ENCODE measurements at places on chromosomes 6 and 20.

- no peak for DNase-seq
Measured at GRCh38 chr20:63124092-63124781, 91.7 kb downstream of the YTHDF1 start.

- no peak for DNase-seq
Measured at GRCh38 chr20:57148263-57148662, 118.2 kb downstream of the BMP7 start.

DNA sequence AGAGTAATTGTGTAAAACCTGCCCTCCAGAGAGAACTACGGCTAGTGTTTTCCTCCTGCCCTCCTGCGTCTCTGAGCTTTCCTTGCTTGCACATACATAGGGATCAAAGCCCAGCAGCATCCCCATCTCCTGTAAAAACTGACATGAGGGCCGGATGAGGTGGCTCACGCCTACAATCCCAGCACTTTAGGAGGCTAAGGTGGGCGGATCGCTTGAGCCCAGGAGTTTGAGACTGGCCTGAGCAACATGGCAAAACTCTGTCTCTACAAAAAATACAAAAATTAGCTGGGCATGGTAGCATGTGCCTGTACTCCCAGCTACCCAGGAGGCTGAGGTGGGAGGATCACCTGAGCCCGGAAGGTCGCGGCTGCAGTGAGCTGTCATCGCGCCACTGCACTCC lies 40.3 kb upstream of the SMIM29 start:
- DNase-seq, result no peak

GRCh38 chr6:108795814-108796213 lies 52.4 kb upstream of the ARMC2 start:
- DNase-seq, result no peak

- DNase-seq, result no peak
Measured at GRCh38 chr6:149079456-149079855, 238.1 kb upstream of the TAB2 start.

DNA sequence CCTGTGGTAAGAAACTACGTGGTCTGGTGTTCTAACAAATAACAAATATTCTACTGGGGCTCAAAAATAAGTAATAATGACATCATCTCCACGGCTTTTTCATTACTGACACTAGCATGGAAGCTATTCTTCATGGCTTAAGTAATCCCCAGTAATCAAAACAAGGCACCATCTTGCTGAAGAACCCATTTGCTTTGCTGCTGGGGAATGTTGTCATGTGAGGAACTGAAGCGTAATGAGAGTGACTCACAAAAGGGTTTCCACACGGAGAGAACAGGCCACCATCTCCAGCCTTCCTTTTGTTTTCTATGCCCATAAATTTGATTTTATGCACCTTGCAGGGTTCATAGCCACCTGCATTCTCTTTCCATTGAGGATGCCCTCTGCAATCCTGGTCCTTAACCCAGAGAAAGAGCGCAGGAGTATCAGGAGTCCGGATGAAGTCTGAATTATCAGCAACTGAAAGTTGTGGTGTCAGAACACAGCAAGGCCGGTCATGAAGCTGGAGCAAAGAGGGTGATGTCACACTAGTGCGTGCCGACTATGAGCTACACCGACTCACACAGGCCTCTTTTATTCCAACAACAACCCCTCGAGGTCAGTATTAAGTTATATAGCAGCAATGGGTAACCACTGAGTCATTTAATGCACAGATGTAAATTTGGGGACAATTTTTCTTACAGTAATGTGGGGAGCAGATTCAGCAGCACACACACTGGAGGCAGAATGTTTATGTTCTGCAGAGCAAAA lies 173.7 kb upstream of the SSTR4 start:
- DNase-seq, result peak; percentile 72

DNA sequence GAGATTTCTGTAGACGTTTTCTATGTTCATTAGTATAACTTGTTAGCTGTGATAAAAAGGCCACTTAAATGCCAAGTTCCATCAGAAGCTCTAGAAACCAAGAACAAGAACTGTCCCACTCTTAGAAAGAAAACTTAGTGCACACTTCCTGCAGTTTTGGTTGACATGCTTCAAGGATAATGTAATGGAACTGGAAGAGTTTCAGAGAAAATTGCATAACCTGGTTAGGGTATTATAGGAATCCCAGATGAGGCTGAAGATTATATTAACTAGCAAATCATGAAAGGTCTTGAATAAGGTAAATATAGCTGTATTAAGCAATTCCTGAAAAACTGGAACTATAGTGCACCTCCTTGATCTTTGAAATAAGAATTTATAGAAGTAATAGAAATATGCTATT lies 1.8 kb upstream of the PHACTR2 start:
- DNase-seq, result peak; percentile 72

GRCh38 chr6:126947070-126947469 lies 171.4 kb upstream of the RSPO3 start:
- no peak for DNase-seq

- no peak for DNase-seq
Measured at GRCh38 chr6:82507112-82507511, 143.5 kb downstream of the TPBG start.

DNA sequence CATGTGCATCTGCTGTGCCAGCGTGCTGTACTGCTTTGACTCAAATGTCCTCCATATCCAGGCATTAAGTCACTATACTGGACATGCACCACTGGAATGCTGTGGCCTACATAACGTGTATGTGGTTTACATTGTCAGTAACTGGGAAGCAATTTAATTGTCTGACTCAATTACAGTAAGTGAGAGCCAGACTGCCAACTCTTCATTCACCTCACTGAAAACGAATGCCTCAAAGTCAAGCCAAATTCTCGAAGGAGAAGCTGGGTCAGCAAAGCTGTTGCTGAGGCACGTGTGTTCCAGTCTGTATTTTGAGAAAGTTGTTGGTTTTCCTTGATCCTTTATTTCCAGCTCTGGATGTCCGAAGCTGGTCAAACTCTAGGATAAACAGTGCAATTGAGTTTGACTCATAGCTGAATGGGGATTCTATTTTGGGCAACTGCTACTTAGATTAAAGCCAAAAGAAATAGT lies 534.3 kb downstream of the COL12A1 start:
- DNase-seq, result peak; percentile 98

GRCh38 chr6:40881501-40881900 lies 157.5 kb downstream of the UNC5CL start:
- no peak for DNase-seq

DNA sequence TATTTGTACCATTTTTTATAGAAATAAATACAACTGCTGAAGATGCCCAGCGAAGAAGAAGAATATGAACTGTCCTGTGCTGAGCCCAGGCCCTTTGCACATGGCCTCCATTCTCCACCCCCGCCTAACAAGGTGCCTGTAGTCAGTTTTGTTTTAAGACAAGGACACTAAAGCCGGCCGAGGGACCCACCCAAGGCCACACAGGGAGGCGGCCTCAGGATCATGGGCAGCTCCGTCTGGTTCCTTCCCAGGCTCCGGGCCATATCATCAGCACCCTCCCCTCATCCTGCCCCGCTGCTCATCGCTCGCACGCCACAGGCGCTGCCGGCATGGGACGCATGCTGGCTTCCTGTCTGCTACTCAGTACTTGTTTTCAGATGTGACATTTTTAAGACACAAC lies 21.3 kb downstream of the PSMG4 start:
- no peak for DNase-seq

DNA sequence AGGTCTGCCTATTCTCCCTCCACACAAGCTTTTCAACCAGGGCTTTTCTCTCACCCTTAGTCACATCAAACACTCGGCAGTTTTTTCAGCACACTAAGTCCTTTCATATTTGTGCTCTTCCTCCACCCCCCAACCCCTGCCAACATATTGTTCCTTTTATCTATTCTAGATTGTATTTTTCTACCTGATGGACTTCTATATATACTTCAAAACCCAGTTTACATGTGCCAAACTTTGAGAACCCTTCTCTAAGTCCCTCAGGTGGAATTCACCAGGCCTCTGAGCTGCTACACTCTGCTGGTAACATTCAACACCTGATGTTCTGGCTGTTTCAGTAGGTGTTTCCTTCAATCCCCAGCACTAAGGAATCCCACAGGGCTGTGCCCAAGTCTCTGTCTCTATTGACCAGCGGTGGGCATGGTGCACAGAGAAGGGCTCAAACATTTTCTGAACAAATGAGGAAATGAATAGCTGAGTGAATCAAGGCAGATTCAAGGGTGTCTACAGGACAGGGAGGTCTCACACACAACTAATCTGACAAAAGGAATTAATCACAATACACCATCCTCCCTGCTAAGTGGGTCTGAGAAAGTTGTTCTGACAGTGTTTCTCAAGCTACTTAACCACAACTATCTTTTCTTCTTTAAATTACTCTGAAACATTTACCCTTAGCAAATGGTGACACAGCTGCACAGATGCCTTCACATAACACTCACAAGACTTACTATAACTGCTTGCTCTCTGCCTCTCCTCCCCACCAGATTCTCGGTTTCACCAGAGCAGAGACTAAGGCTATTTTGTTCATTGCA lies 166.5 kb downstream of the TSHZ2 start:
- peak; percentile 53 for DNase-seq

DNA sequence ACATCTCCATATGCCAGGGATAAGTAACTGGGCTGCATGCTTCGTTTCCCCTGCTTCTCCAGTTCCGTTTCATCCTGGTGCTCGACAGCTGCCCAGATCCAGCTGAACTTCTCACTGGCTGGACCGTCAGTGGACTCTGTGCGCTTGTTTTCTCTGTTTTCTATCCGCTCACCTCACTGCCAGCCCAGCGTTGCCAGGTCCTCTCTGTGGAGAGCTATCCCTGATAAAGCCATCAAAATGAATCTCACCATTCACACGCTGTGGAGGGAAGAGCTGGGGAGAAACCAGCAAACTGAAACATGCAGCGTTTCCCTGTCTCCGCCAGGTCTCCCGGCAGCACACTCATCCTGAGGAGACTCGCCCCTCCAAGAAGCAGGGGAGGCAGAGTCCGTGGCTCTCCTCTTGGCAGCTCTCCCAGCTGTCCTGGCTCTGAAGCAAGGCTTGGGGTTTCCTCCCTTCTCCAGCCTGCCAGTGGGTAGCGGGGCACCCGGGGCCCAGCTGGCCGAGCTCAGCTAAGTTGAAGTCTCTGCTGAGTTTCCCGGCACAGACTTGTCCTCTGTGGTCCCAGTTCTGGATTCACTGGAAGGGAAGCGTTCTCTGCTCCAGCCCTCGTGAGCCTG lies 160.9 kb downstream of the DTNBP1 start:
- DNase-seq, result peak; percentile 73

DNA sequence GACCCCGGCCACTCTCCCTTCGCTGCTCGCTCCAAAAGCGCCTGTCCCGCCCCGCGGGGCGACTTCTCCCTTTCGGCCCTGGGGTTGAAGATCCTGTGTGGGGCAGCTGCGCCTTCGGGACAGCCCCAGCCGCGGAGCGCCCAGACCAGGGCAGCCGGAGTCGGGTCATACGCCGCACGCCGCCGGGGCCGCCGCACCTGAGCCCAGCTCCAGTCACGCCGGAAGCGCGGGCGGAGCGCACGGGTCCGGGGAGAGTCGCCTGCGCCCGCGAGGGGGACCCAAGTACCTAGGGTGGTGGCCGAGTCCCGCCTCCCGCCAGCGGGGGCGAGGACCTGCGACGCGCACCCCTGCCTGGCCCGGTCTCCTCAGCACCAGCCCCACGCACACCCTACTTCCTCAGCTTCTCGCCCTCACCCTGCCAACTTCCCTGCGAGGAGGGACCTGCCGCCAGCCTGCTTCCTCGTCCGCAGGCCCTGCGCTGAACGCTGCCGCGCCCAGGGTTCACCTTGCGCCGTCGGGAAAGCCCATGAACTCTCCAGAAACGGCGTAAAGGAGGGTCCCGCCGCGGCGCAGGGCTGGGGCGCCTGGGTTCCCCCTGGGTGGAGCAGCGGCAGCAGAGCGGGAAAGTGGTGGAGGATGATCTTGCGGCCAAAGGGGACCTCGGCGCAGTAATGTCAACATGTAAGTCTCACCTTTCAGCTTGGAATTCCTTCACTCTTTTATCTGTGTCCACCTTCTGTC lies at the start of gene ADGRG6:
TSS of gene ADGRG6 (plus strand) at position 357 of the 741 bp plus-strand sequence. CDS start at position 680, 323 bp downstream.
- peak; percentile 48 for DNase-seq

- peak; percentile 26 for DNase-seq
Measured at GRCh38 chr6:33008944-33009861, at the start of gene HLA-DOA. Gene HLA-DOA (minus strand): TSS chr6:33009591.

Measured in fibroblast of skin of right biceps (primary cell).